Stimulated activated CD4-positive, alpha-beta T cell treated with anti-CD3 and anti-CD28 coated beads, Interleukin-12 subunit alpha, Interleukin-12 subunit beta, amount 100 ng/mL, for 48 hours (primary cell): ENCODE measurements at places on chromosomes 2 and 18.

GRCh38 chr2:48946449-48947048 lies 191.0 kb upstream of the LHCGR start:
- DNase-seq, result peak; percentile 1

DNA sequence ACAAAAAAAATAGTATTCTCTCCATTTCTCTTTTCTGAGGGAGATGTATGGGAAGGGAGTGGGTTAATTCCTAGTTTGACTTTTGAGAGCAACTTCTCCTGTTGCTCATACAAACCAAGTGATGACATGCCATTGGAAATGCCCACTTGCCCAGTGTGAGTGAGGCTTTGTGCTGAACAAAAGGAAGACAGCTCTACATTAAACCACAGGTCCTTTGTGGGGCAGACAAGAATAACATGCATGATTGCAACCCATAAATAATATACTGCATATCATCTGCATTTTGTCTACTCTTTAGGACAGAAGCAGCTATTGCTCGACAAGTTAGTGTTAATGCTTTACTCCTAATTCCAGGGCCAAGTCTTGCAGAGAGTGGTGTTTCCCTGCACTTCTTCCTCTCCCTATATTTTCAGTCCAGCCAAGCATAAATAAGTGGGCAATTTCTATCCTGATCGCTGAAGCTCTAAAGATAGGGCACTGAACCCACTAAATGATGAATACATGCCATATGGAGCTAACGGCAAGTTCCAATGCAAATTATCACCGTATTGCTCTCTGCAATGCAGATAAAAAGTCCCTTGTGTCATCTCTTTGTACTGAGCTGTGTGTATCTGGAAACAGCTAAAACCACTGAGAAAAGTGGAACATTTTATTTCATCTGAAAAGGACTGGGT lies 19.4 kb upstream of the EHBP1 start:
- no peak for DNase-seq

- no peak for DNase-seq
Measured at GRCh38 chr18:55981712-55982475, 393.9 kb upstream of the TCF4 start.

DNA sequence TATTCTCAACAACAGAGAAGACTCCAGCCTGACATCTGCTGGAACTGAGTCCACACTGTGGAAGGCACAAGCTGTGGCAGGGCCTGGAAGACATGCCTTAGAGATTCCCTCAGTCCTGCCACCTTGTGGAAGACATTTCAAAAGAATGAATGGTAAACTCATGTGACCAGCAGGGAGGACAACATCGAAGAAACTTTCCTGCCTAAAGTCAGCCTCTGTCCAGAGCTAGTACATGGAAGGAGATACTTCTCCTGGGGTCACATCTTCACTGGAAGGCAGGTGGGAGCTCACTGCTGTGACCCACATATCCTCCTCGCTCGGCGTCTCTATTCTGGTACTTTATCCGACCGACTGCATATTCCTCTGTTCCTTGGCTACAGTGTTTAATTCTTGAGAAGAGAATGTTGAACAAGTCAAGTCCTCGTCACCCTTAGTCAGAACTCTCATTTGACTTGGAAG lies 59.5 kb downstream of the PUM2 start:
- DNase-seq, result peak; percentile 6

DNA sequence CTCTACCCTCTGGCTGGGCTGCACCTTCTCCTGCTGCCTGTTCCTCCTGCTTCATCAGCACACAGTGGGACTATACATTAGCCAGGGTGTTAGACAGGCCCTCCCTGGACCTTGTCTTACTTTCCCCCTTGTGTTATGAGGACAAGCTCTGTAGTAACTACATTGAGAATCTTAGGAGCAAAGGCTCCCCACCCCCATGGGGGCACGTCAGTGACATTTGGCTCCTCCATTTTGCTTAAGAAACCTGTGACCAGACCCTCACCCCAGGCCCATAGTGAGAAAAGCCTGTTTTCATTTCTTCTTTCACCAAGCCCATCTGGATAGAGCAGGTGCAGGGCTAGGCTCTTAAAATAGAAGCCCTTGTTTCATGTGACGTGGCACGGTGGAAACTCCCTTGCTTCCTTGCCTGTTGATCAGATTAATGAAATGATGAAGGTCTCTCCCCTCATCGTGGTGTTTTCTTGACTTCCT lies 146.7 kb downstream of the RPIA start:
- DNase-seq, result no peak

GRCh38 chr18:48938827-48939204 lies 11.9 kb downstream of the SMAD7 start:
- DNase-seq, result no peak

DNA sequence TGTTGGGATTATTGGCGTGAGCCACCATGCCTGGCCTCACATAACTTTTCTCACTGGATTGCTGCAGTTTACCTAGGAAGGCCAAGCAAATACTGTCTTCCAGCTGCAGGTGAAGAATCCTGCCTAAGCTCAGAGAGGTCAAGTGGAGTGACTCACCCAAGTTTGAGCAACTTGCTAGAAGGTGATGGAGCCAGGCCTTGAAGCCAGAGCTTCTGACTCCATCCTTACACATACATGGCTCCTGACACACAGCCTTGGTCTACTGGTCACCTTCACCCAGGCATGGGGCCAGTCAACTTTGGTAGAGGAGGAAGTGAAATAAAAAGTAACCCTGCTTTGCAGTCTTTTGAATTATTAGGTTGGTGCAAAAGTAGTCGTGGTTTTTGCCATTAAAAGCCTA lies 93.5 kb downstream of the VWA3B start:
- DNase-seq, result no peak

DNA sequence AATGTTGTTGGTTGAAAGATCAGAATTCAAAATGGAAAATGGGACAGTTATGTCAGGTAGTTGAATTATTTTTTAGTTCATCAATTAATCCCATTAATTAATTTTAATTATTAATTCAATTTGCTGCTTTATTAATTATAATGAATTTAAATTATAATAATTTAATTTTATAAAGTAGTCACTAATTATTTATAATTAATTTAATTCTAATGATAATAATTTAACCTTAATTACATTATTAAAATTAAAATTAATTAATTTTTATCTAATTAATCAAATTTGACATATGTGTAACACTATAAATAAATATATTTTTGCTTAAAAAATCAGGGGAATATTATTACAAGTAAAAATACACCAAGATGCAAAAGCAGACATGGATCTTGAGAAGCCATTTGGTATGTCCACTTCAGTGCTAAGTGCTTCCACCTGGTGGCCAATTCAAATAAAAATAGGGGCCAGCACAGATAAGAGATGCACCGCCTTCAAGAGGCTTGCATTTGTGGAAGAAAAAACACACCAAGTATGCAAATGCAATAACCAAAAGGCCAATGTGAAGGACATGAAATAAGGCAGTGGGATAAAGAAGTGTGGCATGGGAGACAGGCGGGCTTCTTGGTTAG lies 73.2 kb downstream of the MBP start:
- DNase-seq, result no peak

DNA sequence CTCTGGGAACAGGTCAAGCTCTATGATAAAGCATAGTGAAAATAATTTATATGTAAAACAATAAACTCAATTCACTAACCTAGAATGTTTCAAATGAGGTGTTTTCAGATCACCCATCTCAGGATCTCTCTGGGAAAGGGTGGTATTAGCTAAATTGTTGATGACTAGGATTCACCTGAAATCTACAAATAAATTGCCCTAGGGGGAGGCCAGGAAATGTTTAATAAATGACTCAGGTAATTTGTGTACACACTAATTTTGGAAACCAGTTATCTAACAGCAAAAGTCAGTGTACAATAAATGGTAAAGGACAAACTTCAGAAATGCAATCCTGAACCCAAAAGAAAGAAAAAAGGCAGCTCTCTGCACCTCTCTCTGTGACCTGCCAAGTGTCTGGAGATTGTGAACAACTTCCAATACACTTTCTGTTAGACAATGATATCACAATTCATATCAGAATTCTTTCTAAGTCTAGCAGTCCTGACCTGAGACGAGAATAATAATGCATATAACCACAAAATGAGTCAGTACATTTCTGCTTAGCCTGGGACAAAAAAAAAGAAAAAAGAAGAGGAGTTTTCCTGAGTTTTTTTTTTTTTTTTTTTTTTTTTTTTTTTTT lies 760.0 kb downstream of the EPHA4 start:
- DNase-seq, result no peak

- no peak for DNase-seq
Measured at GRCh38 chr2:182043021-182043420, 57.4 kb downstream of the PPP1R1C start.

DNA sequence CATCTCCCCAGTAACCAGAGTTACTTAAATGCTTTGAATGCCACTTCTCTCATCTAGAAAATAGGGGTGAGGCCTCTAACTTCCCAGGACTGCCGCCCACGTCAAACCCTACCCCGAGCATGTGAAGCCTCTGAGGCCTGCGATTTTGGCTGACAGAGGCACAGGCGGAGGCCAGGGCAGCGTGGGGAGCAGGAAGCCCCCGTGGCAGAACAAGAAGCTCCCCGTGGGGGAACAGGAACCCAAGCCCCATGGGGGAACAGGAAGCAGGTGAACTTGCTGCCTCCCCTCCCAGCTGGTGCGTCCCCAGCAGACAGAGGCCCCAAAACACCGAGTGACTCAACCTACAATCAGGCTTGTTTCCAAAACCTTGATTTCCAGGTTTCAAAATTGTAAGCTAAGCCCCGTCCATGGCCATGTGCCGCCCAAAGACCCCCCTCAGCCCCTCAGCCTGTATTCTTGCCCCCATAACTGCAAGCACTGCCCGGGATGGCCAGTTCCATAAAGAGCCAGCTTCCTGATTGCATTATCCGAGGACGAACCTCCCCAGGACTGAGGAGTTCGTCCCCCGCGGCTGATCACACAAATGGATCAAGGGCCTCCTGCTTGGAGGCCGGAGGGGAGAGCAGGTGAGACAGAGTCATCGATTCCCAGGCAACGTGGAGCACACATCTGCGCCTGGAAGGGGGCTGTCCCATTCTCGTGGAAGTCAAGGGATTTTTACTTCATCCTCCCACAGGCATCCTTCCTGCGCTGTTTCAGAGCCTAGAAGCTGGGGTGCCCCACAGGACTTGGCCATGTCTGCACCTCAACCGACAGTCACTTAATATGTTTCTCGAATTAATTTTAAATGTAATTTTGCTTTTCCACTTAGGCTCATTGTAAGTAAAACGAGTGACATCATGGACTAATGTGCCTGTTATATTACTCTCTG lies 36.3 kb upstream of the CTDP1 start:
- no peak for DNase-seq

- no peak for DNase-seq
Measured at GRCh38 chr2:218816561-218817011, 15.0 kb downstream of the PRKAG3 start.

GRCh38 chr2:151638191-151638933 lies 95.9 kb downstream of the NEB start:
- no peak for DNase-seq

- no peak for DNase-seq
Measured at GRCh38 chr18:59957957-59958356, 58.2 kb downstream of the PMAIP1 start.

DNA sequence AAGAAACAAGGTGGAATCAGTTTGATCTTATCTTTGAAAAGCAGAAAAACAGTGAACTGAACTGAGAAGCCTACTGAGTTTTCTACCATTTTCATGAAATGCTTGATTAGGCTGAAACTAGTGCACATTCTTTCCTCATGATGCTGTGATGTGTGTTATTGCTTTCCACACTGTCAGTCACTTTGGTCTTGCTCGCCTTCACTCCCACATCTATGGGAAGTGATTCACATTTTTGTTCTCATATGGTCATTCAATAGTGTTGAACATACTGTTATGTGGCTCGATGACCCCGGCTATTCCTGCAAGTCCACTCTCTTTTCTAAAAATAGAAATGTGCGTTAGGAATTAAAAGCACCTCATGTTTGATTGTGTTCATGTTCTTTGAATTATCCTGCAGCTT lies 129.7 kb downstream of the TGIF1 start:
- no peak for DNase-seq

- no peak for DNase-seq
Measured at GRCh38 chr2:235588750-235589149, 94.9 kb downstream of the AGAP1 start.

DNA sequence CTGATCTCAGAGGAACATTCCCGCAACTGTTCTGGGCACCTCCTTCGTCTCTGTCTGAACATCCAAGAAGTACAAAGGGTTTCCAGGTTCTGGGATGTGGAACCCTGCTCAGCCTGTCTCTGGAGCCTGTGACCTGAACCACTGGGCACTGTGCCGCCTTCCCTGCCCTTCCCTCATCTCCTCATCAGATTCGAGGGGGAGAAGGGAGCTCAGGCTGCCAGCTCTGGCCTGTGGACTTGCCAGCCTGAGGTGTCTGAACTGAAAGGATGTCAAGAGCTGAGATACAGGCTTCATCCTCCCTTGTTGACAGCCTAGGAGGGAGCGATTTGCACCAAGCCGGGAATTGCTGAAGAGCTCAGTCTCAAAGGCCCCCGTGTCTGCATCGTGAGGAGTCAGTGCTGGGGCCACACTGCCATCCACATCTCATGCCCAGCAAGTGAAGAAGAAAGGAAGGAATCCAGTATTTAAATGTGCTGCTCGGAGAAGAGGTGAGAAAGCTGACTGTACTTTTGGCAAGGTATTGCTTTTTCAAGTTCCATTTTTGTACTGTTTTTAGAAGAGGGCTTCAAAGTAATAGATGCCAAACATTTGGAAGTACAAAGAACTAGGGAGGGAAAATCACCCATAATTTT lies 12.6 kb downstream of the NEU2 start:
- no peak for DNase-seq

- peak; percentile 1 for DNase-seq
Measured at GRCh38 chr2:24456599-24457556, 34.2 kb upstream of the NCOA1 start.

DNA sequence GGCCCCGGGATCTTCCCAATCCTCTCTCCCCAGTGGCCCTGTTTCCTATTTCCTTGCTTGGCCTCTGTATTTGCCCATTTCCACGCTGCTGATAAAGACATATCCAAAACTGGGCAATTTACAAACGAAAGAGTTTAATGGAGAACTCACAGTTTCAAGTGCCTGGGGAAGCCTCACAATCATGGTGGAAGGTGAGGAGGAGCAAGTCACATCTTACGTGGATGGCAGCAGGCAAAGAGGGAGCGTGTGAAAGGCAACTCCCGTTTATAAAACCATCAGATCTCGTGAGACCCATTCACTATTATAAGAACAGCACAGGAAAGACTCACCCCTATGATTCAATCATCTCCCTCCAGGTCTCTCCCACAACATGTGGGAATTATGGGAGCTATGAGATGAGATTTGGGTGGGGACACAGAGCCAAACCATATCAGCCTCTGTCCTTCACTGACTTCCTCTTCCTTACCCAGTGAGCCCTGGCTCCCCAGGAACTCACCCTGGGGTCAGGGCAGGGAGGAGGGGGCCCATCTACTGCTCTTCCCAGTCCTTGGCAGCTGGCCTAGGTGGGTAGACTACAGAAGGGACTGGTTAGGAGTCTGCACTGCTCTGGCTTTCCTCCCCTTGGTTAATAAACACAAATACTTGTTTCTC lies 105.8 kb upstream of the MYCN start:
- DNase-seq, result no peak

- no peak for DNase-seq
Measured at GRCh38 chr18:22260208-22260820, 90.9 kb downstream of the GATA6 start.

DNA sequence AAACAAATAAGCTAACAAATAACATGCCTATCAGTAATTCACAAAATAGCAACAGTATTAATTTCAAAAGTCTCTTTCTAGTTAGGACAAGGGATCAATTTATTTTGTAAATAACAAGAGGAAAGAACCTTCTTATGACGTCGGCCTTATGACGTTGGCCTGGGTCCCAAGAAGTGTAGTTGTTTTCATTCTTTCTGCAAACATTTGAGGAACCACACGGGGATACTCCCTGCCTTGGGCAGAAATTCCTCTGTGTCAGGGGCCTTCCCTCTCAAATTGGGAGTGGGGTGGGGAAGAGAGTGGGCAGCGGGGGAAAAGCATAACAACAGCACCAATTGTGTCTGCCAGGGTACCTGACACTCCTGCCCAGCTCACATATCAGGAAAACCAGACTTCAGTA lies 1.3 kb downstream of the CCDC68 start:
- DNase-seq, result no peak
